ENCODE measurements at places on chromosomes 4 and X.

- no peak for DNase-seq
These were observed 524 bp upstream of the EXOSC9 start for GRCh38 chr4:121800638-121800960.

DNA sequence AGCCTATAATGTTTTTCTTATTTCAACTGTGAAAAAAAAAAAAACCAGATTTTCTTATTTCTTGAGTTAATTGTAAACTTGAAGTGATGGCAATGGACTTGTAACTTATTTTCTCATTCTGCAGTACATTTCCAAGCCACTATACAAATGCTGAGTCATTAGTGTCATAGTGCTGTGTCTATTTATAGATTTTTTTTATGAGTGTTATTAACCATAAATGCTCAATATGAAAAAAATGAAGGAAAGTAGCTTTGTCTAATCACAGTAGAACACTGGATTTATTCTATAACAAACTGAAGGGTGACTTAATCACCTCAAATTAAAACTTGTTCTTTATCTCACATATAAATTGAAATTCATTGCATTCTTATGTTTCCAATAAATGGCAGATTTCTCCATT, 718.6 kb downstream of the CCSER1 start:
- DNase-seq: no peak

GRCh38 chr4:55545151-55545550, 1.6 kb downstream of the CLOCK start:
- DNase-seq: no peak

DNA sequence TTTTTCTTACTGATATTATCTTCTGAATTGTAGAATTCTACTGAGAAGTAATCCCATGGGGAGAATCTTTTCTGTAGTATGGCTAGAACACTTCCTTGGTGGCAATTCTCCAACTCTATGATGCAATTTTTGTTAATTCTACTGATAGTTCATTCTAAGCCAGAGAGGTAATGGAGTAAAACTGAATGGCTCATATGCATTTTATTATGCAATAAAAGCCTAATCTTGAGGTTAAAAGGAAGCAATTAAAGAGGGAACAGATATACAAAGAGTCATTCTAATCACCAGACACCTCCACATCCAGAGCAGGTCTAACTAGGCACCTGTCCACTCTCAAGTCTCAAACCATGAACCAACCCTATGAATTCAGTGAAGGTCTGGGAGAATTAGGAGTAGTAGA, 9.7 kb downstream of the RAP2C start:
- no peak for DNase-seq

- DNase-seq: no peak
These were observed 37.1 kb upstream of the KLHL8 start for GRCh38 chr4:87257523-87257922.

GRCh38 chr4:84673475-84674240, 90.7 kb downstream of the CDS1 start:
- DNase-seq: no peak

DNA sequence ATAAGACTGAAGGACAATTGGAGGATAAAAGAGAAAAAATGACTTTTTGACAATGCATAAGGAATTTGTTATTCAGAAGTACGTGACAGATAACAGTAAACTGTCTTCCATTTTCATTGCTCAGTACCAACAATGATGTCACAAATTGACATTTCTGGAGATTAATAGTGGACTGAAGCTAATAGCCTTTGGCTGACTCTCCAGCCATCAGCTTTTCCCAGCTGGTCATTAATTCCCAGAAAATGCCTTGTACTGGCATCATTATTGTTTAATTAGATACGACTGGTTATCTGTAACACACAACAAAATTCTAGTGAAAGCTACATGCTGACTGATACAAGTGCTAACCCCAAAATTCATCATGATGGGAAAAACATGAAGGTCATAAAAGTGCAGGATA, 147.9 kb upstream of the FGF13 start:
- no peak for DNase-seq

DNA sequence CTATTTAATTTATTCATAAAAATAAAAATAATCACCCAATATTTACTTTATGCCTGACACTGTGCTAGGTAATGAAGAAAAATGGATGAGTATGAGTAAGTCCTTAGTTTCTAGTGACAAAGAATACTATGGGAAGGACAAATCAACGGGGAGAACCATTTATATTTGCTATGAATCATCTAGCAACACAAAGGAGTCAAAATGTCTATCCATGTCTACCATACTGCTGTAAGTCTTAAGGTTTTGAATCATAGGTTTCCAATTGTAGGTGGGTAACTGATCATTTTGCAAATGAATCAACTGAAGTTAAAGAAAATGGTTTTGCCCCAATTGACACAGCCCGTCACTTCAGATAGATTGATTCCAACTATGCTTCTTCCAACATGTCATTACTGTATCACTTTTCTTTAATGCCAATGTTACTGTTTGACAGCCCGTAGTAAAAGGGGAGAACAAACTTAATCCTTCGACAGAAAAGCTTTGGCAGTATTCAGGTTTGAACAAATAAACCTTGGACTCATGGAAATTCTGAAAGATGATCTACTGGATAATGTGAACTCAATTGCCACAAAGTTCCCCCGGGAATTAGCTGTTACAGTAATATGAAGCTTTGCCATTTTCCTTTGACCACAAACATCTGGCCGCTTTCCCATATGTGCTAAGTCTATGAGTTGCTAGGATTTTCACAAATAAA, 3.2 kb downstream of the TDO2 start:
- no peak for DNase-seq

DNA sequence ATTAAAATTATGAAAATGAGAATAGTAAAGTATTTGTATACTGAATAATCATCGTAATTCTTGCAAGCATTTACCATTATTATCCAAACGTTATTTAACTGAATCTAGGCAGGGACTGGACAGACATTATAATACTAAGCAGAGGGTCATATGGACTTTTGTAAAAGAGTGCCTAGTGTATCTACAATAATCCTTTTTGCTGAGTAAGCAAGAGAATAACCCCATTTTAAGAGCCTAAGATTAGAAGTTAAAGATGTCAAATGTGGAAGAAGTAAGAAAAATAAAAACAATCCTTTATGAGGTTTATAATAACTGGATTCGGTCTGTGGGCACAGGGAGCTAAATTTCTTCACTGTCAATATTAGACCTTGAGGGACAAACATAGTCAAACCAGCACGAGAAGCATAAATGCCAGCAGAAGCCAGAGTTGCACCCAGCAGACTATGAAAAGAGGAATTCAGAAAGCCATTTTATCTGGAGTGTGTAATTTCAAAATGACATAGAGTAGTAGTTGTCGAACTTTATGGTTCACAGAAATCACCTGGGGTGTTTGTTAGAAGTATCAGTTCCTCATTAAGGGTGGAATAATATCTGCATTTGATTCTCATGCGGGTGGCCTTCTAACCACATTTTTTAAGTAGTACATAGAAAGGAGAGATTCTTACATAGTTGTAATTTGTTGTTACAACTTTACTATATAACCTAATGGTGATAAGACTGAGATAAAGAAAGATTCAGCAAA, 39.7 kb upstream of the DCLK2 start:
- no peak for DNase-seq

- DNase-seq: no peak
These were observed 85.3 kb upstream of the RBPJ start for GRCh38 chr4:26235500-26235899.

GRCh38 chrX:637660-638481, 7.3 kb downstream of the SHOX start:
- DNase-seq: no peak

GRCh38 chrX:2710041-2710840, 19.1 kb downstream of the CD99 start:
- no peak for DNase-seq

GRCh38 chr4:176363072-176363471, 43.3 kb downstream of the SPCS3 start:
- DNase-seq: no peak

GRCh38 chr4:175273995-175274753, 356.0 kb downstream of the ADAM29 start:
- DNase-seq: no peak

DNA sequence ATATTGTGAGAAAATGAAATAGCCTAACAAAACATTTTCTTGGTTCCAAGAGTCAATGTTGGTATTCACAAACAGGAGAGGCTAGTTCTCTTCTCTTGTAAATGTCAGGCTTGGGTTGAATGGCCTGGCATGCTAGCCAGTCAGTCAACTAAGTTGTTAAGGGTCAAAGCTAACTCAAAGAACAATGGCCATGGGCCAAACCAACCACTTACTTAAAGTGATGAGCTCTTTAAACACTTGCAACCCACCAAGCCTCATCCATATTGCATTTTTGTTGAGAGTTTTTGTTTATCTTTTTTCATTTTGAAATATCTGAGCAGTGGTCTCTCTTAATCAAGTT, 394.5 kb downstream of the RAB28 start:
- DNase-seq: no peak

GRCh38 chr4:119597377-119597776, 31.2 kb downstream of the PDE5A start:
- DNase-seq: no peak

DNA sequence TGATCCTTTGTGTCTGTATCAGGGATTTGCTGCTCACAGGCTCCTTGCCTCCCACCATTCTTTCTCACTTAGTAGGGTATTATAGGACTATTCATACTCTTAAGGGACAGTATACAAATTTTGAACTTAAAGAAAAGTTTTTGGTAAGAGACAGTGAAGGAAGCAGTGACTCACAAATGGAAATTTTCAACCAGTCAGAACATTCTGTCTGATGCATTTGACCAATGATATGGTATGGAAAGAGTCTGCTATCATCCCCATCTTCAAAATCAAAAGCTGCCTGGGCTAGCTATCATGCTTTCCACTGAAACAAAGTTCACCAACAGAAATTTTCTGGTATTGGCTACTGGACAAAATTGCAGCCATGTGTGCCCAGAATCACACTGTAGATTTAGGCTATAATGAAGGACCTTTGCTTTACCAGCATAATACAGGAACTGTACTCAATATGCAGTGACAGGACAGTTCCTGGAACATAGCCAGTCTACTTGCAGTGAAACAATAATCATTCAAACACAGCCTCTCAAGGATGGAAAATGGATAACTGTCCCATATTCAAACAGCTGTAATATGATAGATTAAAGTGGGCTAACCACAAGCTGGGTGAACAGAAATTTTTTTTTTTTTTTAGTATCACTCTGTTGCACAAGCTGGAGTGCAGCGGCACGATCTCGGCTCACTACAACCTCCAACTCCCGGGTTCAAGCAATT, 109.0 kb upstream of the ACSL4 start:
- DNase-seq: no peak

GRCh38 chrX:31219174-31219573, 147.3 kb upstream of the FTHL17 start:
- no peak for DNase-seq

DNA sequence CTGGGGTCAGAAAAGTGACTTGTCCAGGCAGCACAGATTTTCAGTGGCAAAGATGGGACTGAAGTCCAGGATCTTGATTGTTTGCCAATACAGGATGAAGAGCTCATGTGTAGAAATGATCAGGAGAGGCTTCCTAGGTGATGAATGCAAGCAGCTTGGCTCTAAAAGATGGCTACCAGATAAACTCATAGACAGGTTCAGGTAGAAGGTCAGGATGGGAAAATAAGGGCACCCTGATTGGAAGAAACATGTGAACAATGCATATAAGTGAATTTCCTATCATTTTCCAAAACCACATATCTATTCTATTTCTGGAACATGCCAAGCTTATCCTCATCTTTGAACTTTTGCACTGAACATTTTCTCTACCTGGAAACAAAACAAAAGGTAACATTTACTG, 87.7 kb downstream of the FAM13A start:
- no peak for DNase-seq

DNA sequence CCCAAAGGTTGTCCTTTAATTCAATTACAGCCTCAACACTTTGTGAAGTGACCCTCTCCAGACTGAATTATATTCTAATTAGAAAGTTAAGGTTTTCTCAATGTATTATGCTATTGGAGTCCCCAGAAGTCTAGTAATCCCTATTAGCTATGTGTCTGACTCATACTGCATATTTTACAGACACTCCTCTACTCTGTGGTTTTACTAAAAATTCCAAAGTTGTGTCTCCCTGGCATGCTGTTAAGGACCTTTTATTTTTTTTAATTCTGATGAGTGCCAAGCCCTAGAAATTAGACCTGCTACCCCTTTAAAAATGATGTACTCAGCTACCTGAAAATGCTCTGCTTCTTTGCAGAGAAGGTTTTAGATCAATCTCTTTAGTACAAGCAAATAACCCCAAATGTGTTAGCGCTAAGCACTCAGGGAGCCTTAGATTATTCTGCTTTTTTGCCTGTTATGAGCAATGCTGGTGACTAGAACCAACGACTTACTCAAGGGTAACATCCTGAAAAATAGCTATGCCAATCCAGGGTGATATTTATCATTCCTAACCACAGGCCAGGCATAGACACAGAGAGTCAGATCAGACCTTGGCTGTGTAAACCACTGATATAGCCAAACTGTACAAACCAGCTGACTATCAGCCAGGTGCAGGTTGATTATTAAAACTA, 26.1 kb upstream of the CXCL13 start:
- no peak for DNase-seq

DNA sequence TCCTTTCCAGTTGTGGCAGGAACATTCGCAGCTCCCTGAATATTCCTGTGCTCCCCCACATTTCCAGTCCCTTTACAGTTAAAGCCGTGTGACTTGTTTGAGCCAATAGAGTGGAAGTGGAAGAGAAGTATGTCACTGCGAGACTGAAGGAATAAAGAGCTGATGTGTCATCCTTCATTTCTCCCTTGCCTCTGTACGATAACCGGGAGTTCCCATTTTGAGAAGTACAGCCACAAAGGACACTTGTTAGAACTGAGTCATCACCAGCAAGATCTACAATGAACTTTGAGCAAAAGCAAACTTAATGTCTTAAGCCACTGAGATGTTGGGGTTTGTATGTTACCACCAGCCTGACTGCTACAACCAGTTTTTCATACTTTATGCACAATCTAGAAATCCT, 92.3 kb downstream of the SPRY1 start:
- DNase-seq: no peak

GRCh38 chr4:1767770-1768366, 25.2 kb upstream of the FGFR3 start:
- DNase-seq: peak; percentile 14

- DNase-seq: no peak
These were observed 27.2 kb upstream of the GRPR start for GRCh38 chrX:16096141-16096540.

- DNase-seq: peak; percentile 68
These were observed at the start of gene BEX2 for GRCh38 chrX:103310555-103311398. Gene BEX2 (minus strand): TSS chrX:103310990. CDS start chrX:103309976, 1,014 bp downstream.

Measured in activated T-helper 1 cell treated with anti-CD3 and anti-CD28 coated beads, Interleukin-12 subunit alpha, Interleukin-12 subunit beta, Interleukin-2, Interleukin-4 antibody, amounts not matched to agents 30 ng/mL and 10 ng/mL and 1 ng/mL, durations not matched to agents 14 hours and 24 hours and 36 hours (primary cell).